Colonic mucosa (tissue), 4 donors: ENCODE measurements at places on chromosomes 3 and 15. TPM values are rescaled to one million over a fixed set of nuclear protein-coding genes. Genes with fewer than 3 reads are reported as not detected.

Gene CRTC3
- total RNA-seq = 16.1 TPM

- DNase-seq = no peak
- no peaks in the 10 kb centered on the region for H3K27me3 ChIP-seq
- H3K4me3 ChIP-seq = no peak overlapping the region
- H3K4me1 ChIP-seq = no peaks in the 10 kb centered on the region
Observed at GRCh38 chr15:64896371-64897069, 15.2 kb upstream of the ANKDD1A start.

GRCh38 chr3:84567796-84568195 lies 391.0 kb upstream of the CADM2 start:
- H3K27ac ChIP-seq = no peak overlapping the region
- H3K27me3 ChIP-seq = no peaks in the 10 kb centered on the region
- no peaks in the 10 kb centered on the region for H3K36me3 ChIP-seq
- DNase-seq = no peak
- H3K4me3 ChIP-seq = no peak overlapping the region

DNA sequence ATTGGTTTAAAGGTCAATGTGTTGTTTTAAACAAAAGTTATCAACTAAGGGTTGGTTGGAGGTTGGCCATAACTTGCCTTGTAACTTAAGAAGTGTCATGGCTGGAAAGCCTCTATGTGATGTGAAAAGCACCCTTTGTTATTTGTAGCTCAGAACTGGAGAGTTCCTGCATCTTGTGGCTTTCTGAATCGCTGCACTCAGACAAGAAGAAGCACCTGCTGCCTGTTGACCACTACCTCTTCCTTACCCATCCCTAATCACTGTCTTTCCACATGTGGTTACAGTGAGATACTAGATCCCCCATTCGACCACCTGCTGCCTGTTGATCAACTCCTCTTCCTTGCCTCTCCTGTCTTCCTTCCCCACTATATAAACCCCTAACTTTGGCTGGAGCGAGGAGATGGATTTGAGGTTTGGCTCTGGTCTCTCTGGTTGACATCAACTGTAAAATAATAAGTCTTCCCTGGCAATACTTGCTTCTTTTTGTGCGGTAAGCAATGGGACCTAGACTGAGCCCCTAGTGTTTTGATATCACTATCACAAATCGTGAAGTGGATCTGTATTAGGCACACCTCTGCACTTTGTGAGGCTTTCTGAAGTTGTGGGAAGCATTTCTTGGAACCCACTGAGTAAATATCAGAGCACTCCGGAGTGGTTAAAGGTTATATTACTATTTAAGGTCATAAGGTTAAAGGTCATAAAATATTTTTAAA lies 13.8 kb downstream of the RPL39L start:
- no peaks in the 10 kb centered on the region for H3K4me1 ChIP-seq
- no peak overlapping the region for H3K27ac ChIP-seq
- H3K4me3 ChIP-seq = no peak overlapping the region
- DNase-seq = no peak

DNA sequence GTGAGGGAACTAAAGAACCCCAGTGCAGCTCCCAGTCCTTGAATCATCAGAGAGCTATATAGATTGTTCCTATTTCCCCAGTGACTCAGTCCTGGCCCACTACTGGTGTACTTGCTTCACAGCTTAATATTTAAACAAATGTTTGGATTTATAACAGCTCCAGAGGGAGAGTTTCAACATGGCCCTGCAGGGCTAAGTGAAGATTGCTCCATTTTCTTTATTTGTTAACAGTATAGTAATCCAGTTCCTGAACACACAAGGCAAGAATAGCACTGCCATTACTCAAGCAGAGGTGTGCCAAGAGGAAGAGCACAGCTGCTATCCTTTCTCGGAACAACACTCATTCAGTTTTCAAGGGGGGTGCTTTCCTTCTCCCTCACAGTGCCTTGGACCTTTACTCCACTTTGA lies 6.5 kb downstream of the SQOR start:
- peak overlapping the region; percentile 97 for H3K27ac ChIP-seq
- no peaks in the 10 kb centered on the region for H3K27me3 ChIP-seq
- peaks cover 19% of the 10 kb centered on the region for H3K4me1 ChIP-seq
- H3K36me3 ChIP-seq = no peaks in the 10 kb centered on the region

- DNase-seq = peak; percentile 81
- H3K4me3 ChIP-seq = peak within 1 kb of the TSS; percentile 57
- H3K4me1 ChIP-seq = no peaks in the 10 kb centered on the region
Observed at GRCh38 chr3:2098398-2099027, at the start of gene CNTN4. TSS of gene CNTN4 (plus strand) at chr3:2098866.

- H3K4me1 ChIP-seq = no peaks in the 10 kb centered on the region
- DNase-seq = peak; percentile 21
- no peaks in the 10 kb centered on the region for H3K27me3 ChIP-seq
- H3K4me3 ChIP-seq = no peak overlapping the region
Observed at GRCh38 chr3:29525254-29525881, 244.5 kb downstream of the RBMS3 start.

GRCh38 chr15:91561371-91562100 lies 292.0 kb upstream of the SLCO3A1 start:
- H3K36me3 ChIP-seq = no peaks in the 10 kb centered on the region
- DNase-seq = no peak
- H3K27ac ChIP-seq = no peak overlapping the region
- no peaks in the 10 kb centered on the region for H3K4me1 ChIP-seq
